HEK293T (cell line): ENCODE measurements at places on chromosomes 6 and 20.

DNA sequence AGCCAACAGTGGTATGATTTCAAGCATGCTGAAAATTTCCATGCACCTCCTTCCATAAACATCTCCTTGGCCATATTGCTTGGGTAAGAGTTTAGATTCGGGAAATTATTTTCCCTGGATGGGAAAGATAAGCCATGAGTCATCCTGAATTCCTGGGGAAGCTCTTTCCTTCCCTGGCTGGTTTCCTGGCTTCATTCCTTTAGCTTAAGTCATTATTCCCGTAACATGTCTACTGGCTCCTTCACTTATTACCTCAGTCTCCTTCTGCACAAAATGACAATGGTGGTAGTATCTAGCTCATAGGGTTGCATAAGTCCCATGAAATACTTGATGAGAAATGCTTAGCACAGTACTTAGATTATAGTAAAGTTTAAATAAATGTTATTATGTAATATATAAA lies 27.6 kb downstream of the TINAG start:
- no peak for DNase-seq

- DNase-seq, result no peak
Measured at GRCh38 chr20:39253051-39253755, 291.1 kb downstream of the DHX35 start.

GRCh38 chr6:37942606-37943376 lies 123.3 kb downstream of the ZFAND3 start:
- no peak for DNase-seq

DNA sequence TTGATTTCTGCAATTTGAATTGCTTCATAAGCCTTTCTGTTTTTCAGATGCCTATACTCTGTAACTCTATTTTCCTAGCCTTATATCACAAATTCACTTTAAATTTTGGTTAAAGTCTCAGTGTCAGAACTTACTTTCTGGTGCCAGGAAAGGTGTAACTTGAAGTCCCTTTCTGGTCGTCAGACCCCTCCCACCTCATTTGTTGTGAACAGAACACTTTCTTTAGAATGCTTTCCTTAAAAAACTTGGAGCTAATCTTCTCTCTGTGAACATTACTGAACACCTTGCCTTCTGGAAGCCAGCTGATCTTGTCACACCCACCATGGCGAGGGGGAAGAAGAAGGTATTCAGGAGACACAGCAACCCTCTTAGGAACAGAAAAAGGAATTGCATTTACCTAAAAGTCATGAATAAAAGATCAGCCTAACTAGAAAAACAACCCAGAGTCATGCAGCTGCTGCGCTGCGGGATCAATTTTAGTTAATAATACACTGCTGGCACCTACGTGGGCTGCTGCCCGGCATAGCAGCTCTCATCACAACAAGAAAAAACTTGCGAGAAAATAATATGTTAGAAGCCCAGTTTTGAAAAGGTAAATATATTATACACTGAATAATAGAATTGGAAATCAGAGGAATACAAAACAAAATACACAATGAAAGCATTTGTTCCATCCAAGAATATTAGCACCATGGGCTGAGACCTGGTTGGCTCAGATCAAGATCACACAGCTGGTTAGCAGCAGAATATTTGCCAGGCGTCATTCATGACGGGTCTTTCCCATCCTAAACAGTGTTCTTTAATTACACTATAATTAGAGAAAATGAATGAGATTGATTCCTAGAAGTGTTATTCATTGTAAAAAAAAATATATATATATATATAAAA lies 5.8 kb upstream of the FAM217A start:
- DNase-seq, result no peak

DNA sequence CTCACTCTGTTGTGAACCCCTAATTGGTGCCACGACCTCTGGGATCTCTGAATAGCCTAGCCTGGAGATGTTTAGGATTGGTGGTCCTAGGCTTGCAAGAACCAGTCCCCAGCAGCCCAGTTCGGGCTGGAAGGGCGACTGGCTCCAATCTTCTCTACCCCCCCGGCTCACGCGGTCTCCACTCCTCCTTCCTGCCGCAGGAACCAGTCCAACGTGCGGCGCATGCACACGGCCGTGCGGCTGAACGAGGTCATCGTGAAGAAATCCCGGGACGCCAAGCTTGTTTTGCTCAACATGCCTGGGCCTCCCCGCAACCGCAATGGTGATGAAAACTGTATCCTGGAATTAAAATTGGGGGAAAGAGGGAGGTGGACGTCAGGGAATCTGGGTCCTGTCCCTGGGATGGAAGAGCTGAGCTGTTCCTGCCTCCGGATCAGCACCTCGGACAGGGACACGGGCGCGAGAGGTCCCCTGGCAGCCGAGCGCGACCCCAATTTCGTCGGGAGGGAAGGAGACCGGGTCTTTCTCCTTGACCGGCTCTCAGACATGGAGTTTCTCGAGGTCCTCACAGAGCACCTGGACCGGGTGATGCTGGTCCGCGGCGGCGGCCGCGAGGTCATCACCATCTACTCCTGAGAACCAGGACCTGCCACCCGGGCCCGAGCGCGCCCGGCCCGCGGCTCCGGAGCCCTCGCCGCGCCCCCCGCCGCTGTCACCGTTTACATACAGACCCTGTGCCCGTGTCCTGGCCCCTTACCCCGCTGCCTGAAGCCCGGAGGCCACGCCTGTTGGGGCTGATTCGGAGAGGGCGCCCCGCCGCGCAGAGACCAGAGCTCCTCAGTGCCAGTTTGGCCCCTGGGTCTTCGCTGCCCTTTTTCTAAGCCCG lies 28.2 kb downstream of the SLC12A5 start:
- DNase-seq, result no peak

GRCh38 chr20:22447447-22447778 lies 137.0 kb downstream of the FOXA2 start:
- no peak for DNase-seq

GRCh38 chr6:121515630-121516265 lies 80.3 kb downstream of the GJA1 start:
- DNase-seq, result no peak

DNA sequence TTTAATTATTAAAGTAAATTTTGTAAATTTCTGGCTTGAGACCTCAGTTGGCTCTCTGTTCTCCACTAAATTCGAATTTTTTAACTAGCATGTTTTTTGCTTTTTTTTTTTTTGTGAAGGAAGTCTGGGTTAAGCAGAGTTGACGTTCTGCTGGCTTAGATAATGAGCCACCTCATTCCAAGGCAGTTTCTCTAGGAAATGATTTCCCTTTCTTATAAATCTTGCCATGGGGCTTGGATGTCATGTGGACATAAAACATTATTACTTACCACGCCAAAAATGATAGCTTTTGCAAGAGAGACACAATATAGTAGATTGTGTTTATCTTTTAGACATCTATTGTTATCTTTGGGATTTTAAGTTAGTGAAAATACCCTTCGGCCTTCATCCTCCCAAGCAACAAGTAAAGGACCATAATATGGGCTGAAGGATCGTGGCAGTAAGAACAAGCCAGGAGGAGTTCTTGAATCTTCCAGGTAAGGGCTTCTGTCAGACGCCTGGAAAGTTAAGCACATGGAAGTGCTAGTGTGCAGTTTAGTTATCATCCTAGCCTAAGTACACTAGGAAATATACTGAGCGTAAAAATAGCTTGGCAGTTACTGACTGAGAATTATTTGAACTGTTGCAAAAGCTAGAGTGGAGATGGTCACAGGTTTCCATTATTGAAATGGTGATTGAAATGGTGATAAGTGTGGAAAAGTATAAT lies 30.7 kb downstream of the ADGRG6 start:
- no peak for DNase-seq

GRCh38 chr6:168367285-168367751 lies 47.7 kb upstream of the DACT2 start:
- no peak for DNase-seq

DNA sequence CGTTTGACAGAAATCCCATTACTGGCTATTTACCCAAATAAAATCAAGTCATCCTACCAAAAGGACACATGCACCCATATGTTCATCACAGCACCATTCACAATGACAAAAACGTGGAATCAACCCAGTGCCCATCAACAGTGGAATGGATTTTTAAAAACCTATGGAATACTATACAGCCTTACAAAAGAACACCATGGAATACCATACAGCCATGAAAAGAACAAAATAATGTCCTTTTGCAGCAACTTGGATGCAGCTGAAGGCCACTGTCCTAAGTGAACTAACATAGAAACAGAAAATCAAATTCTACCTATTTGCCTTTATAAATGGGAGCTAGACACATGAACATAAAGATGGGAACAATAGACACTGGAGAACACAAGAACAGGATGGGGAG lies 17.4 kb upstream of the IPCEF1 start:
- DNase-seq, result no peak

GRCh38 chr20:60962367-60963045 lies 289.6 kb upstream of the CDH4 start:
- no peak for DNase-seq
